ENCODE measurements at places on chromosomes 13 and 19.

DNA sequence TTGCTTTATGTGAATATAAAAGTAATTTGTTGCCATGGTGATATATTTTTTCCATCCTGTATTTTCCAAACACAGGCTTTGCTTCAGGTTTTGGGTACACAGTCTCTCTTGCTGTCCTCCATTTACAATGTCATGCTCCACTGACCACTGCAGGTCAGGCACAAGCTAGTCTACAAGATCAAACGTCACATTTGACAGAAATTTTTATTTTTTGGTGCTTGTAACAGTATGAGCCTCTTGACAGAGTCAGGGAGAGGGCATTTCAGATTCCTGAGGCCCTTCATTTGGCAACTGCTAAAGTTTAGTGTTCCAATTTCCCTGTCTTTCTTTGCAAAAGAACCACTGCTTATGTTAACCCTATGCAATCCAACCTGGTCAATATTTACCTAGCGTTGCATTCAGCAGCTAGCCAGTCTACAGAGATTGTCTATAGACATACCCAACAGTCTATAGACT, 175.0 kb downstream of the RFC3 start:
- DNase-seq, result no peak

- no peak for DNase-seq
Observed at GRCh38 chr13:73872397-73872796, 261.8 kb downstream of the KLF12 start.

GRCh38 chr13:59734393-59734792, 429.3 kb downstream of the DIAPH3 start:
- DNase-seq, result no peak

DNA sequence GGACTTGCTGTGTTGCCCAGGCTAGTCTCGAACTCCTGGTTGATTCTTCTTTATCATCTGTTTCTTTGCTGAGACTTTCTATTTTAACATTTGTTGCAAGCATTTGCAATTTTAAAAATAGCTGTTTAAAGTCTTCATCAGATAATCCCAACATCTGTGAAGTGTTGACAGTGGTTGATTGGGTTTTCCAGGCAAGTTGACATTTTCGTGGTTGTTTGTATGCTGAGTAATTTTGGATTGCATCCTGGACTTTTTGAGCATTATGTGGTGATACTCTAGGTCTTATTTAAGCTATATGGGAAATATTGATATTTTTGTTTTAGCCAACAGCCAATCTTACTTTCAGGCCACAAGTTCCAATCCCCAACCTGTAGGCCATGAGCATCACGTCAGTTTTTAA, 25.1 kb downstream of the AP1M1 start:
- DNase-seq, result no peak

DNA sequence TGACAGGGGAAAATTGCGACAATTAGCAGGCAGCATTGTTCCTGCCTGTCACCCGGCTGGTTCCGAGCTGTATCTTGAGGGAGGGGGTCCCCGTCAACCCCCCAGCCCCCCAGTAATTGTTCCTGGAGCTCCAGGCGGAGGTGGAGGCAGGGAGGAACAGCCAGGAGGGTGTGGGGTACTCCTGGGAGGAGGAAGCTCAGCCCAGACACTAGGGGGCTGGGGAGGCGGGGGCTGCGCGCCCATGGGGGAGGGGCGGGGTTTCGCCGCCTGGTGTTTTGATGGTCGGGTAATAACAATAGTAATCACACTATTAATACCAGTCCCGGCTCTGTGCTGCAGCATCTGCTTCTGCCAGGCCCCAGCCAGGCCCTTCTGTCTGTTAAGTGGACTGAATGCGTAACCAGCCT, 8.6 kb downstream of the NPAS1 start:
- no peak for DNase-seq

- no peak for DNase-seq
Observed at GRCh38 chr19:51594774-51595109, 23.7 kb downstream of the ZNF175 start.

DNA sequence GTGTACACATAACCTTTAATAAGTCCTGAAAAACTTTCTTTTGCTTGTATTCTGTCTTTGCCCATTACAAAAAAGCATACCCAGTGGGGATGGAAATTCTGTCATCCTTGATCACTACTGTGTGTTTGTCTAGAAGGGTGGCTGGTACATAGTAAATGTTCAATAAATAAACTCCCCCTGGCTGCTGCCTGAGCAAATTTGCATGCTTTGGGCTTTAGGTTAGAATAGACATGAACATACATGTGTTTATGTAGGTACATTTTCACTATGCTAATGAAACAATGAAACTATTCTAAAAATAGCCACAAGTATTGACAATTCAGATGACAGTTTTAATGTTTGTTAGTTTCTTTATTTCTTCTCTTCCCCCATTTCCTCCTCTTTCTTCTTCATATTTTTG, 36.1 kb downstream of the TNFSF13B start:
- DNase-seq, result no peak

DNA sequence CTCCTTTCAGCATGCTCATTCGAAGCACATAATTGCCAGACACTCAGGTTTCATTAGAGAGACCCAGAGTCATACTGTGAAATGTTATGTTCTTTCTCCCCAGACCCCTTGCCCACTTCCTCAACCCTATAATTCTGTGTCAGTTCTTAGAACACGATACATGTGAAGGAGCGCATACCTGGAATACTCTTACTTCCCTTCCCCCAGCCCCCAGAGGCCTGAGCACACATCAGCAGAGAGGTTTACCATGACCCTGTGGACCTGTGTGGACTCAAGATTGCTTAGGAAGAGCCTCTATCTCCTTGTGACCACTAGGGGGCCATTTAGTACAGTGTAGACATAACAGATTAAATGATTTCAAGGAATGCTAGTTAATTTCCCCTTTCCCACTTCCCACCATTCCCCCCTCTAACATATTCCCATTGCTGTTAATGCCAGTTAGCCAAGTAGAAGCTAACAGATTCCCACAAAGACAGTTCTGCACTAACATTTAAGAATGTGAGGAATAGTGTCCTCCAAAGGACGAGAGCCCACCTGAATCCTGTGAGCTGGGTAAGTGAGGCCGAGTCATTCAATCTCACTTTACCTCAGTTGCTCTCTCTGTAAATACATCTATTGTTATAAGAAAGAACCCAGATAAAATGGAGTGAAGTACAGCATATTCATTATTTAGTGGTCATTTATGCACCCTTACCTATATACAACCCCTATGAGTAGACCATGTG, 154.2 kb upstream of the MAB21L1 start:
- no peak for DNase-seq

GRCh38 chr13:108572782-108573211, 56.6 kb upstream of the MYO16 start:
- no peak for DNase-seq

DNA sequence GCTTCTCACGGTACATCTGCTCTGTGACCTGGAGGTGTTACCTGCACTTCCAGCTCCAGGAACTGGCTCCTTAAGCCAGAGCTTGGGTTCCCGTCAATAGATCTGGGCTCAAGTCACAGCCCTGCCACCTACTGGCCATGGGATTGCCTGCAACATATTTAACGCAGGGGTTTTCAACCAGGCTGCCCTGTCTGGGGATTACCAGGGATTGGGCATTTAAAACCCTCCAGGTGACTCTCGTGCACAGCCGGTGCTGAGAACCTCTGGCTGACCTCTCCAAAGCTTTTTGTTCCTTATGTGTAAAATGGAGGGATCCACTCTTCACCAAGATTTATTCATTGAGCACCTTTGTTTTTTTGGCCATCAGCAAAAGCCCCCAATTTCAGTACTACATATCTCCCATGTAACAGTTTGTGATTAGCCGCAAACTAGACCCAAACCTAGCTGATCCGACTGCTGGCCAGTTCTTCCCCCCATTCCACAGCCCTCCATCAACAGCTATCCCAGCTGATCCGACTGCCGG, 76.6 kb upstream of the STK24 start:
- peak; percentile 65 for DNase-seq

DNA sequence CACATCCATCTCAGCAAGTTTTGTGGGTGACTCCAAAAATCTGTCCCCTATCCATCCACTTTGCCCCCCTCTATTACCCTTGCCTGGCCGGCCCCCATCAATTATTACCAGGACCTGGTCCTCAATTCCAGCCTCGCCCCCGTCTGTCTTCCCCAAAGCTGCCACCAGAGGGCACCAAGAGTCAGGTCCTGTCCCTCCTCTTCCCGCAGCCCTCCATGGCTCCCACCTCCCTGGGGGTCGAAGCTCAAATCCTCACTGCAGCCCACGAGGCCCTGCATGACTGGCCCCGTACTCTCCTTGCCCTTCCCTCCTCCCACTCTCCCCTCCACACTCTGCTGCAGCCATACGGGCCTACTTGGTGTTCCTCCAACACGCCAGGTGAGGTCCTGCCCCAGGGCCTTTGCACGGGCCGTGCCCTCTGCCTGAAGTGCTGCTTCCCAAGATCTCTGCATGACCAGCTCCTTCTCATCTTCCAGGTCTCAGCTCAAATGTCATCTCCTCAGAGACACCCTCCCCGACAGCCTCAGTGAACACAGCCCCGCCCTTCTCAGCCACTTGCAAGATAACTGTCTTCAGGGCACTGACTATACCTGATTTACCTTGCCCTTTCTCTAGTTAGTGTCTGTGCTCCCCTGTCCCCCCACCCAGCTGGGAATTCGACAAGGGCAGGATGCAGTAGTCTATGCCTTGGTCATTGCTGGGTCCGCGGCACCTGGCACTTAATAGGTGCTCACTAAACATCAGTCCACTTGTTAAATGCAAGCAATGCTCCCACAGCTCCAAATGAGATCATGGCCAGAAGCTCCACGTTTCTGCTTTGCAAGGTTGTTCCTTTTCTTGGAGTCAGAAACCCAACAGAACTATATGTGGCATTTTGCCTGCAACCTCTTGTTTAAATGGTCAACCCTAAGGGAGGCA, 16.8 kb upstream of the SEMA6B start:
- DNase-seq, result peak; percentile 64

DNA sequence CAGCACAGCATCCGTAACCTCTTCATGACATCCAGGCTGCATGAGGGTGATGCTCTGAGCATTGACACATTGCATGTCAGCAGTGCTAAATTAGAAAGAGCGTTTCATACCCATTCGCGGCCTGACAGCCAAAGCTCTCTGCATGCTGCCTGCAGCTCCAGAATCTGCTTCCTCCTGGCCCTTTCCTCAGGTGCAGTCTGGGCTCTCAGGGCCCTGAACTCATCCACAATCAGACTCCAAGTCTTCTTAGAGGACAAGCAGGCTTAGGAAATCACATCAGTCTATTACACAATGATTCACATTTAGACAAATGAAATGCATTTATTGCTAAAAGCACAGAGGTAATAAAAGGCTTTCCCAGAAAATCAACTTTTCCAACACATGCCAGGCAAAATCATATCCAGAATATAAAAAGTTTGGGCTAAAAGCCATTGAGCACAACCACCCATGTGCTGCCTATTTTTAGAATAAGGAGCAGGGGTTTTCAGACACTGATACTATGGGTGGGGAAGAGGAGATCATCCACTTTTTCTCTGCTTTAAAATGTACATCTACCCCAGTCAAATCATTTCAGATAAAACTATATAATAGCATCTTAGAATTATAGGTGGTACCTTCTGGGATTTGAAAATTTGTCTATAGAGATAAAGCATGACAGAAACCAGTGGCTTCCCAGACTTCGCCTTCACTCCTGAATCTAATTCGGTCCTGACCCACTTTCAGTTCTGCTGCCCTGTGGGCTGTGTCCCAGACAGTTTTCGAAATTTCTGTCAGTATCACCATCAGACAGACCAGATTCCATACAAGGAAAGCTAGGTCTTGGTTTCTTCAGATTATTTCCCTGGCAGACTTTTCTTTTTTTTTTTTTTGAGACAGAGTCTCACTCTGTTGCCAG, 109.3 kb downstream of the COL4A2 start:
- DNase-seq, result no peak

DNA sequence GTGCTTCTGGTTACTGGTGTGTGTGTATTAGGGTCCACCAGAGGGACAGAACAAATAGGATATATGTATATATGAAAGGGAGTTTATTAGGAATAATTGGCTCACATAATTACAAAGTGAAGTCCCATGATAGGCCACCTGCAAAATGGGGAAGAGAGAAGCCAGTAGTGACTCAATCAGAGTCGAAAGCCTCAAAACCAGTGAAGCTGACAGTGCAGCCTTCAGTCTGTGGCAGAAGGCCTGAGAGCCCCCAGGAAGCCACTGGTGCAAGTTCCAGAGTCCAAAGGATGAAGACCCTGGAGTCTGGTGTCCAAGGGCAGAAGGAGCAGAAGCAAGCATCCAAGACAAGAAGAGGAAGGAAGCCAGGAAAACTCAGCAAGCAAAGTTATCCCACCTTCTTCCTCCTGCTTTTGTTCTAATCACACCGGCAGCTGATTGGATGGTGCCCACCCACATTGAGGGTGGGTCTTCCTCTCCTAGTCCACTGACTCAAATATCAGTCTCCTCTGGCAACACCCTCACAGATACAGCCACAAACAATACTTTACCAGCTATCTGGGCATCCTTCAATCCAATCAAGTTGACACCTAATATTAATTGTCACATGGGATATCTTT, 21.7 kb upstream of the SCEL start:
- no peak for DNase-seq

- no peak for DNase-seq
Observed at GRCh38 chr19:12015015-12015752, 20.3 kb downstream of the ZNF433 start.

- DNase-seq, result no peak
Observed at GRCh38 chr13:21657538-21657937, 13.3 kb upstream of the FGF9 start.

- no peak for DNase-seq
Observed at GRCh38 chr13:111130116-111130508, 15.0 kb downstream of the ARHGEF7 start.

DNA sequence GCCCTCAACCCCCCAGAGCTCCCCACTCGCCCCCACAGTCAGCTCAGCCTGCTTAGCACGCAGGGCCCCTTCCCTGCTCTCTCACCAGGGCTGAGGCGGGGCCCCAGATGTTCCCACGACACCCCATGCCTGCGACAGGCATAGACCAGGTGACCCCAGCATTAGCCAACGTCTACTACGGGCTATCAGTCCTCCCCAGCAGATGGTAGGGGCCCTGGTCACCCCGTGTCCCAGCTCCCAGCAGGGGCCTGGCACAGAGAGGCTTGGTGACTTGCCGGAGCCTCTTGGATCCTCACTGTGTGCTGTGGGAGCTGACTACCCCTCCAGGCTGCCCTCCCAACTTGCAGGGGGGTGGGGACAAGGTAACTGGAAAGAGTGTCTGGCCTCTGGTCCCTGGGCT, 80.6 kb downstream of the KDM4B start:
- no peak for DNase-seq

GRCh38 chr19:54299126-54299498, 13.9 kb downstream of the LILRA5 start:
- DNase-seq, result no peak

DNA sequence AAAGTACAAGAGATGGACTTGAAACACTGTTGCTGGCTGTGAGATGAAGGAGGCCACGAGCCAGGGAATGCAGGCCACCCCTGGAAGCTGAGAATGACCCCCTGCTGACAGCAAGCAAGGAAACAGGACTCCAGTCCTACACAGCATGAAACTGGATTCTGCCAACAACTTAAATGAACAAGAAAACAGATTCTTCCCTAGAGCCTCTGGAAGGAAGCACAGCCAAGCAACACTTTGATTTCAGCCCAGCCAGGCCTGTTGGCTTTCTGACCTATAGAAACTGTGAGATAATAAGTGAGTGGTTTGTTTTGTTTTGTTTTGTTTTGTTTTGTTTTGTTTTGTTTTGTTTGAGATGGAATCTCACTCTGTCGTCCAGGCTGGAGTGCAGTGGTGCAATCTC, 105.3 kb upstream of the CACNA1A start:
- no peak for DNase-seq

Measured in activated T-cell treated with anti-CD3 and anti-CD28 coated beads for 4 hours (primary cell).